T-helper 2 cell (primary cell): ENCODE measurements at places on chromosomes 5 and 9.
A peak's percentile ranks its signal among the peaks of the same experiment; 100 is the strongest.

DNA sequence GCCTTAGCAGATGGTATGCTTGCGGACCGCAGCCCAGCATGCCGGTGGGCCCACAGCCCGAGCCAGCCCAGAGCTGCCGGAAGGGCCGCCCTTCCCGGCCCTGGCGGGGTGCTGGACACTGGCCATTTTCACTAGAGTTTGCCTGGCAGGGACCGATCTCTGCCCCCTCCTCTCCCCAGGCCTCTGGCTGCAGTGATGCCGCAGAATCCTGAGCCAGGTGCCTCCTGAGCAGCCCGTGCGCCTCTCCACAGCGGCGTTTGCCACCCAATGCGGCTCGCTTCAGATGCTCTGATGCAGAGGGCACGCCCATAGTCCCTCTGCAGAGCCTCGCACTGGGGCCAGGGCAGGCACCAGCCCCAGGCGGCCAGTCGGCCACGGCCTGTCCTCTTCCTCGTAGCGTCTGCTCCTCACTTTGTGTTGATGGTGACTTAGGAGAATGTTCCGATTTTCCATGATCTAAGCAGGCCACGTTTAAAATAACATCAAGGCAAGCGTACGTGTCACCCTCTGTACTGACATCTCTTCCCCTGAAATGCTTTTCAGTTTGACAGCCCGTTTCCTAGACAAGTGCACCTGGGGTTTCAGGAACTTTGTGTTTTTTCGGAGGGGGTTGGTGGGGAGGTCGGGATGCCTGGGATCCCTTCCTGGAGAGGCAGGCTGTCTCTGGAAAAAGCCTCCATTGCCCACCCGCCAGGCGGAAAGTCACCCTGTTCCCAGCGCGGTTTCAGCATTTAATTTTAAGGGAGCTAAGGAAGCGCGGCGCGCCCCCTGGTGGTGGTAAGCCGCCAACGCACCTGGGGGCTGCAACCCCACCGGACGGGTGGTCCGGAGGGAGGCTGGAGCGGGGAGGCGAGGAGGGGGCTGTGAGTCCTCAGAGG, 29.8 kb upstream of the HMCN2 start:
- peak; percentile 48 for DNase-seq

GRCh38 chr5:138616508-138616907, 41.3 kb upstream of the HSPA9 start:
- no peak for DNase-seq

- DNase-seq, result no peak
Measured at GRCh38 chr9:70303268-70303667, 44.5 kb downstream of the SMC5 start.

DNA sequence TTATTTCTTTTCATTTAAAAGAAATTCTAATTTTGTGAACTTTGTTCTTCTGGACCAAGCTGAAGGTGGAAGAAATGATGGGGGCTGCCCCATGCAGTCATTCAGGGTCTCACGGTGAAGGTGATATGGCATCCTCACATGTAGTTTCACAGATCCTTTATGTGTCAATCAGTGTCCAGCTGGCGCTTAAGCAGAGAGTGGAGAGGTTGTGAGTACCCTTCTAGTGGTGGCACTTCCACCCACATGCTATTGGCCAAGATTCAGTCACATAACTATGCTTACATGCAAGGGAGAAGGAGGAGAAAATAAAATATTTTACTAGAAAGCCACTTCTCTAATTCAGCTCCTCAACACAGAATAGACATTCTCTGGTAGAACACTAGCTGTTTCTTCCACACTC, 34.7 kb downstream of the PLPPR1 start:
- no peak for DNase-seq

DNA sequence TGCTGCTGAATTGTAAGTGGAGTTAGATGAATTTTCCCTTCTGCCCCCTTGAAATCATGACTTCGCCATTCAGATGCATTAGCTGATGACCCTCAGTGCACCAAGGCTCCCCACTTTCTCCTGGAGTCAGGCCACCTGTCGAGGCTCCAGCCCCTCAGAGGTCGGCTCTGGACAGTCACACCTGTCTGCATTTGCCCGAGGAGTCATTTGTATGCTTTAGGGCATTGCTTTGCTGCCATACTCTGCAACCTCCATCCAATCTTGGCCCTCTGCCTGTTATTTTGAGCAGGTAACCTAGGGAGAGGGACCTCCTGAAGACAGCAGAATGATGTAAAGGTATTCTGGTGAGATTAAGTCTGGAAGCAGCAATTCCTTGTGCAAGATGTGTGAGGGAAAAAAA, 144.8 kb downstream of the MACROH2A1 start:
- no peak for DNase-seq

DNA sequence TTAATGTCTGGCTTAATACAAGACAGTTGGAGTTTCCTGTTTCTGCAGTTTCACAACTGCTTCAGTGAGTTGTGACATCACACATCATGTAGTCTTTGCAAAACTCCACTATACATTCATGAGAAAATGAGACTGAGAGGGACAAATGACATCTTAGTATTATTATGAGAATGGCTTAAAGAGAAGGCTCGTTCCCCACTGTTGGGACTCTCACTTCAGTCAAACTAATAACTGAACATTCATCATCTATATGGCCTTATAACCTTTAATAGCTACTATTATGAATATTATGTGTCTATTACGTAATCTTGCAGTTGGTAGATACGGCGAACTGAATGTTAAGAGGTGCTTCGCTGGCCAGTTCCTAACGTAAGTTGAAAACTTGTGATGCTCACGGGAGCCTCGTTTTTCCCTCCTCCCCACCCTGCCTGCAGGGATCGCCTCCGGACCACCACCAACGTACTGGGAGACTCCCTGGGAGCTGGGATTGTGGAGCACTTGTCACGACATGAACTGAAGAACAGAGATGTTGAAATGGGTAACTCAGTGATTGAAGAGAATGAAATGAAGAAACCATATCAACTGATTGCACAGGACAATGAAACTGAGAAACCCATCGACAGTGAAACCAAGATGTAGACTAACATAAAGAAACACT, 79.4 kb downstream of the SLC1A3 start:
- DNase-seq, result no peak

DNA sequence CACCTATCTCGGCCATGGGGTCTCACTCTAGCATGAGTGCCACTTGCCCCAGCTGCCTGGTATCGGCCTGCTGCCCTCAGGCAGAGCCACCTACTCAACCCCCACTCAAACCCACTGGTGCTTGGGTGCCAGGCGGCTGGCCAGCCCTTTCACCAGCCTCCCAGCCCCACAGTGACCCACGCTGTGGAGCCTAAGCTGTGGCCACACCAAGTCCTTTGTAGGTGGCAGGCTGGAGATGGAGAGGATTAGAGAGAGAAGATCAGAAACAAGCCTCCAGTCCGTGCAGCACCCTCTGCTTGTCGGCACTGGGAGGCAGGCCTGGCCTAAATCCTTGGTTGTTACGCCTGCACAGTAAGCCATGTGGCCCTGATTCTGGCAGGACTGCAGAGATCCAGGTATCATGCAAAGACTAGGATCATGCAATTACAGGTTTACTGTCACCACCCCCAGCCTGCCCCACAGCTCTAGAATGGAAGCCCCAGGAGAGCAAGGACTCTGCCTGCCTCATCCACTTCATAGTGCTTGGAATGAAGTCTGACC, 171.7 kb downstream of the COL23A1 start:
- DNase-seq, result no peak

- no peak for DNase-seq
Measured at GRCh38 chr5:6611334-6612256, 21.2 kb downstream of the NSUN2 start.

GRCh38 chr5:127324756-127325155, 34.2 kb downstream of the MEGF10 start:
- no peak for DNase-seq

- no peak for DNase-seq
Measured at GRCh38 chr9:114968671-114969070, 38.3 kb upstream of the TNFSF8 start.

GRCh38 chr9:74770508-74771261, 117.0 kb downstream of the TRPM6 start:
- peak; percentile 38 for DNase-seq

DNA sequence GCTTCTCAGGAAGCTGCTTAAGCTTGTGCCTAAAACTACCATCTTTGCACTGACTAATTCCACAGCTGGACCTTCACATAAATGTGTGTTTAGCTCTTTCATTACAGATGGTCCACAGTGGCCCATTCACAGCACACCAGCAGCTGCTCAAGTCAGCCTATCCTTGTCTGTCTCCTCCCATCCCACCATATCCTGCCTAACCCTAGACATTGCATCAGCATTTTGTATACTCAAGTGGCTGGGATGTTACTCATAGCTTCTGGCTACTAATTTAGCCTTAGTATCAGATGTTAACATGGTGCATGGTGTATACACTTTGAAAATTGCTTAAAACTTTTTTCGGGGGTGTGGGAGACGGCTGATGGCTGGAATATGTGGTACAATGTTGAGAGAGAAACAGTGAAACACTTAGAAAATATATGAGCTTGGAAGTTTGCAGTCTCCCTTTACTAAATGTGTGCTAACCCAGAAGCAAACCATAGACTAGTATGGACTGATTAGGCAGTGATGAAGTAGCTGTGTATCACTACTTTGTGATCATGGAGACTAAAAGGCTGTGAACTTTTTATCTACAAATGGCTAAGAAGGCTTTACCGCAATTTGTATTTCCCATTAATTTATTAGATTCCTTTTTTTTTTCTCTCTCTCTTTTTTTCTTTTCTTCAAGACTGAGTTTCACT, 83.1 kb downstream of the JMY start:
- no peak for DNase-seq

GRCh38 chr5:5986492-5987178, 391.7 kb downstream of the MED10 start:
- DNase-seq, result no peak

- DNase-seq, result no peak
Measured at GRCh38 chr9:137611623-137612609, 6.4 kb downstream of the ARRDC1 start.

DNA sequence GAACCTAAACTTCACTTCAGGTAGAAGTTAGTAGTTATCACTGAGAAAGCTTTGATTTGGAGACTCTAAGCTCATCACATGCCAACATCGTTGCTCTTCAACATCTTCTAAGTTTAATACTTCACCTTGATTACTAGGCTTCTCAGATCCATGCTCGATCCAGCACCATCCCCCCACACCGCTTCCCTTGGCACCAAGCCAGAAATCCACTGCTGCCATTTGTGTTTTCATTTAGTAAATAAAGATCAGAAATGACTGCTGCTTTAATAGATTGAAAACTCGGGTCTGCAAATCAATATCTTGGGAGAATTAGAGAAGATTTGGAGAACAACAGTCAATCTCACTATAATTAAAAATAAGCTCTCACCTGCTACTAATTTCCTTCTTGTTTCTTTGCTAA, 214.7 kb upstream of the NR4A3 start:
- no peak for DNase-seq

DNA sequence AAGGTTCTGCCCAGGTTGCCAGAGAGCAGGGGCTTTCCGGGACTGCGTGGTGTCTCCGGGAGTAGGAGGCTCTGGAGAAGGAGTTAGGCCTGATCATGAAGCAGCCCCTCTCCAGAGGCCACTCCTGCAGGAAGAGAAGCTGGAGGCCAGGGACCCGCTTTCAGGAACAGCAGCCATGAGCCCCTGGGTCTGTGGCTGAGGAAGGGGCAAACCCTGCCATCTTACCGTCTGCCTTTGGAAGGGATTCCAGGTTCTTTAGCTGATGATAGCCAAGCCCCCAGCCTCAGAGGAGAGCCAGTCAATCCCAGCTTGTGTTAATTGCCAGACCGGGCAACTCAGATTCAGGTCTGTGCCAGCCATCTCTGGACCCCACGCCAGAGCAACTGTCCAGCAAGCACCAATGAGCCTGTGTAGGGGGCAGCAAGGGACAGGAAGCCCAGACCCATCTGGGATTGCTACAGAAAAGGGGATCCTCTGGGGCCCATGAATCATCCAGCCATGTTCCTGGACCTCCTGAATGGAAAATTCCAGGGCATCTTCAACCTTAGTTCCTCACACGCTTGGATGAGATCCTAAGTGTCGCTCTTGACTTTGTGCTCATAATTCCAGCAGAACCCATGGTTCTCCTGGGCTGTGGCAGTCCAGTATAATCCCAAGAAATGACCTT, 42.7 kb upstream of the MVB12B start:
- no peak for DNase-seq

- DNase-seq, result no peak
Measured at GRCh38 chr5:150604894-150605440, 35.5 kb upstream of the SYNPO start.

DNA sequence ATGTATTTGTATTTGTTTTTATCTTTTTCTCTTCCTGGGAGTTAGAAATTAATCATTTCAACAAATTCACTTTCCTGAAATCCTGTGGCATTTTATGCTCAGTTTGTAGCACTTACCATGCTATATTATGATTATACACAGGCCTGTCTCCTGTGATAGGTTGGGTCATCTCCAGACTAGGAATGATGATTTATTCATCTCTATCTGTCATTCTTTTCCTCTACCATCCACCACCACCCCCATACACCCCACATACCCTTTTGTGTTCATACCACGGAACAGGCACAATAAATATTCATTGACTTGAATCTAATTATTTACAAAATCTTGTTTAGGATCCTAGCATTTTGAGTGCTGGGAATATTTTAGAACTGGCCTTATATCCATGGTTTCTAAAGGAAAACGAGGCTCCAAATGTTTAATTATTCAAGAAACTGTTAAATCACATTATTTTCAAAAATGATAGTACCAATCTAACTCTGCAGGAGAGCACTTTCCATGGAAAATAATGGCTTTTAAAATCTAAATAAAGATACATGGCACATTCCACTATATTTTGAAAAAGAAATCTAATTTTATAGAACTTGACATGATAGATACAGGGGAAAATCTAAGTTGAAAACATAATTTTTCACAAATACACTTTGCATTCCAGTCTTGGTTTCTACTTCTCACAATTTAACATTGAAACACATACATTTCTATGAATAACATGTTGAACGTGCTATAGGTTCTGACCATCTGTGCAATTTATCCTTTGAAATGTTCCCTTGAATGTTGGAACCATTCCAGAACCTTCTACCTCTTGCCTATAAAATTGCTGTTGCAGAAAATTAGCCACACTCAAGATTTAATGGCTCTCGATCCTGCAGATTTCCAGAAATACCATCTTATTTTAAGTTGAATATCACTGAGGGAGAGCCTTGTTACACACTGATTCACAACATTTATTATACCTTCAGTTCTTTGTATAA, 89.3 kb downstream of the STARD4 start:
- DNase-seq, result no peak

DNA sequence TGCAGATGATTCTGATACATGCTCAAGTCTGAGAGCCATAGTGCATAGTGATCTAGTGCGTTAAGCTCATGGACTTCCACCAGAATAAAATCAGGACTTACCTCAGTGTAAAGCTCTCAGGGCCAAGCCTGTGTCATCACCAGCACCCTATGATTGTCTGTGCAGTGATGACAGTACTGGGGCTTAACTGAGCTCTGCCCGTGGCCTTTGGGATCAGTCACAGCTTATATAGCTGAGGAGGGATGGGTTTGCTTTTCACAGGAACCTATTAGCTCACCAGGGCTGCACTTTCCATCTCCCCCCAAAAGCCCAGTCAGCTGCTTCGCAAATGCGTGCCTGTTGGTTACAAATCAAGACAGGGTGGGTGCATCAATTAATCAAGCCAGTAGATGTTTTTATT, 246.9 kb downstream of the NR3C1 start:
- DNase-seq, result no peak

- DNase-seq, result no peak
Measured at GRCh38 chr5:91443761-91444467, 60.8 kb upstream of the ARRDC3 start.
